ENCODE measurements at places on chromosomes 5 and 9.

DNA sequence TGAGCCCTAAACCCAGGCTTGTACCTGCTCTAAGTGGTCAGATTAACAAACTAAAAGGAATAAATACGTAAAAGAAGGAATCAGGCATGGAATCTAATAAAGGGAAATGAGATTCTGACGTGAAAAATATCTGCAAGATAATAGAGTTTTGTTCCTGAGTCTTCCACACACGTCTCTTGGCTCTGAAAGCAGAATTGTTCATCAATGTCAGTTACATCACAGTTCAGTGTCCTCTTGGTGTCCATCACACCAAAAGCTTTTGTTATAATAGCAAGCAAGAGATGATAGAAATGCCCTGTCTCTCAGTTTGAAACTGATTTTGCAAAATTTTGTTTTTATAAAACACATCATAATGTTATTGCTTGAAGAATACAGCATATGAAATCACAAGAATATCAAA, 34.7 kb upstream of the NMUR2 start:
- no peak for DNase-seq

DNA sequence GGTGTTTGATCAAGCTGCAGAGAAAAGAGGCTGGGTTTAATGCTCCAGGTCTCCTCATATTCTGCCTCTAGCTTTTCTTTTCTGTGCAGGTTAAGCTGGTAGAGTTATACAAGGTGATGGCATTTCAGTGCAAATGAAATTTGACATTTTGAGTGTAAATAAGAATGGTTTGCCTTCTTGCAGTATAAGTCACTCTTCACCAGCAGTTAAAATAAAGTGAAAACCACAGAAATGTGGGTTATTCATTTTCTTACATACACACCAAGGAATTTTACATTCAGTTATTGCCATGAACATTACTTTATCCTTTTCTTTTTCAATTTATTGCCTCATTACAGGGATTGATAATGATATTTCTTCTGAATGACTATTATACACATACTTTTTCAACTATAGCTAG, 337.5 kb upstream of the PCSK5 start:
- DNase-seq: no peak

- DNase-seq: no peak
Observed at GRCh38 chr5:128305341-128305740, 221.8 kb downstream of the SLC12A2 start.

DNA sequence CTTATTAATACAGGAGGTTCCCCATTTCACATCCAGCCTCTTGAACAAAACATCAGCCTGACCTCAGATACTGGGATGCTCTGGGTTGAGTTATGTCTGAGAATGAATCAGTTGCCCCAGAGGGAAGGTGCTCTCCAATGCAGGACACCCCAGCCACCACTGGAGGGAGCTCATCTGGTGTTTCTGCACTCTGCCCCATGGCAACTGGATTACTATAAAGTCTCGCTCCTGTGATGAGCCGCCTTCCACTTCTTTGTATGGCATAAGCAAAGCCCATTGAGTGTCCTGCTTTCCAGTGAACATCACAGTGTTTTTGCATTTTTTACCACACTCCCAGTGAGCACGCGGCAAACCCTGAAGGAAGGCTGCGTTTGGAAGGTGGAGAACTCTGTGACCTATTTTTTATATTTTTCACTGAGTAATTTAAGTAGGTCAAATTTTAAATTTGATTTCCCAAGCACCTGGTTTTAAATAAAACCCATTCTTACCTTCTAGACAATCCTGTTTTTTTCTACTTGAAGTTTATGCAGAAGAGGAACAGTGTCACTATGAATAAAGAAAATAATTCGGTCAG, 176.9 kb upstream of the WWC1 start:
- DNase-seq: no peak

DNA sequence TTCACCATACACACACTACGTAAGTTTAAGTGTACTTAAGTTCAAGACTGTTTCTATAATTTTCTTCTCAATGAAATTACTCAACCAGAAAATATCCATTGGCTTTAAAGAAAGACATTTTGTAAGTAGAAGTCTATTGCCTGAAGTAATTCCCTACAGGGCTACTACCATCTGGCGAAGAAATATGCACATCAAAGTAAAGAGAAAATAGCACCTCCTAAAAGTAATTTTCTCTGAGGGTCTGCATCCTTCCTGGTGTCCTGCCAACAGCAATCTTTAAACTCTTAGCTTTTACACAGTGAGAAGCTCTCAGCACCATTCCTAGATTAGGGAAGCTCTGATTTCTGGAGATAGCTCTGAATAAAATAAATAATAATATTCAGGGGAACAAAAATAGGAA, 498.5 kb upstream of the TYRP1 start:
- no peak for DNase-seq

DNA sequence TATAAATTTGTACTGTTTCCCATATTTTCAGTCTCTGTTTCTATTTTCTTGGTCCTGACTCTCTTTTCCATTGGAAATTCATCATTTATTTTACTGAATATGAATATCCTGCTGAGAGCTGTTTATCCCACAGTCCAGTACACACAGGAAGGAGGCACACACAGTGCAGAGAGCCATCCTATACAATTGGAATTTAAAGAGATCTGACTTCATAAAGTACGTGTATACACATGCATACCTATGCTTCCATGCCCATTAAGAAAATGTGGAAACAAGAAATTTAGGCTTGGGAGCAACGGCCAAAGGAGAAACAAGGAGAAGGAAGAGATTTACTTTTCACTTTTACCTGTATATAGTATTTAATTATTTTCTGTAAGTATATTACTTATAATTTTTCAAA, 99.2 kb downstream of the NFIB start:
- no peak for DNase-seq

GRCh38 chr9:134215699-134216448, 51.5 kb upstream of the RNU6ATAC start:
- DNase-seq: no peak

GRCh38 chr9:135363596-135363995, 116.0 kb upstream of the PPP1R26 start:
- no peak for DNase-seq

DNA sequence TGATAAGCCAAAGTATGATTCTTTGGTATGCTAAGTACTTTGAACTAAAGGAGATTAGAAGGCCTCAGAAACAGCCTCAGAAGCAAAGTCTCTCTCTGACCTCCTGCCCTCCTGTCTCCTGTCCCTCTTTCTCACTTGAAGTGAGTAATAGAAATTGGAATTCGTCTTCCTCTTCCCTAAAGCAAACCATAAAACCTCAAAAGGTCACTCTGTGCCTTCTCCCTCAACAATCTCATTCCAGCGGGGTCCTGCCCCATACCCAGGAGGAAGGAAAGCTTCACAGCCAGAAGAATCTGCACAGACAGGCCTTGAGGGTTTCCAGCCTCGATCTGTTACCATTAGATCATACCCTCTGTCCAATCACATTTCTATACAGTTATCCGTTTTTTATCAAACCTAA, 87.8 kb downstream of the HAPLN1 start:
- DNase-seq: no peak

All from CD4-positive, alpha-beta T cell treated with Interleukin-15 for 1 hour (primary cell).